ENCODE measurements at places on chromosomes 1 and 21.
A peak's percentile ranks its signal among the peaks of the same experiment; 100 is the strongest.

DNA sequence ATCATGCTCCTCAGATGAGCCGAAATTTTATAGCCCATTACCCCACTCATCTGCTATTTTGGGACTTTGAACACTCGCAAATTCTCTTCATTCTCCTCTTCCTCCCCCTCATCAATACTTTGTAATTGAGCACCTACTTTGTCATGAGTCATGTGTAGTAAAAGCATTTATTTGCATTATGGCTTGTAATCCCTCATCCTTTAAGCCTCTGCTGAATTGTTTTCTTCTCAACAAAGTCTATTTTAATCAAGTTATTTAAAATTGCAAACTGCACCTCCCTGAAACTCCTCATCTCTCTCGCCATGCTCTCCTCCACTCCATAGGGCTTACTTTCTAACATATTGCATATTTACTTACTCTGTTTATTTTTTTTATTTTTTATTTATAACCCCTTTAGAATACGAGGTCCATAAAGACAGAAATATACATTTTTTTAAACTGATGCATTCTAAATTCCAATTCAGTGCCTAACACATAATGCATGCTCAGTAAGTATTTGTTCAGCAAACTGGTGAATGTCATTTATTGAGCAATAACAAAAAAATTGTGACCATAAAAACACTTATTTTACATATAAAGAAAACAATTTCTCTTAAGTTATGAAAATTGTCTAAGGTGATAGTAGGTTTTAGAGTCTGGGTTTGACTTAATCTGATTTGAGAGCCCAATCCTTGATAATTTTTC lies 161.7 kb downstream of the FASLG start:
- no peak for DNase-seq

GRCh38 chr1:22780696-22781095 lies 70.1 kb downstream of the EPHB2 start:
- peak; percentile 97 for DNase-seq

GRCh38 chr1:179425186-179425585 lies 59.4 kb downstream of the AXDND1 start:
- DNase-seq: no peak

- no peak for DNase-seq
Observed at GRCh38 chr1:227899820-227900449, 47.8 kb downstream of the WNT9A start.

- no peak for DNase-seq
Observed at GRCh38 chr1:56908619-56909221, 54.1 kb downstream of the C8A start.

- no peak for DNase-seq
Observed at GRCh38 chr1:60662486-60663044, 419.8 kb upstream of the NFIA start.

GRCh38 chr1:39779821-39780220 lies 8.7 kb upstream of the OXCT2 start:
- no peak for DNase-seq

GRCh38 chr1:229893762-229894444 lies 173.1 kb upstream of the GALNT2 start:
- DNase-seq: no peak

DNA sequence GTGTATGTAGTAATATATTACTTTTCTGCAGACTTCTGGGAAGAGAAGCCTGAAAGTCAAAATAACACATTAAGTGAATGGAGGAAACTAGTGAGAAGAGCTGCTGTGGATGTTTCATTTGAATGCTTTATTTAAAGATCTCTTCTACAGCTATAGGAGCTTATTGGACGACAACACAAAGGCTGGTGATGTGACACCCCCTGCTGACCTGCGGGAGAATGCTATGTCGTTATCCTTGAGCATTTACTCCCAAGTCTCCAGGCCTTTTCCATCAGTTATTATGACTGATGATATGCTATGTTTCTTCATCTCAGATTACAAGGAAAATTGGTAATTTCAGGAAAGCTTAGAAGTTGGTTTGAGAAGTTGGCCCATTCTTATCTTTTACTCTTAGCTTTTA lies 22.3 kb upstream of the PLA2G4A start:
- DNase-seq: peak; percentile 61

- no peak for DNase-seq
Observed at GRCh38 chr1:176789571-176790090, 326.7 kb downstream of the PAPPA2 start.
